ENCODE measurements at places on chromosomes 3 and 15.

DNA sequence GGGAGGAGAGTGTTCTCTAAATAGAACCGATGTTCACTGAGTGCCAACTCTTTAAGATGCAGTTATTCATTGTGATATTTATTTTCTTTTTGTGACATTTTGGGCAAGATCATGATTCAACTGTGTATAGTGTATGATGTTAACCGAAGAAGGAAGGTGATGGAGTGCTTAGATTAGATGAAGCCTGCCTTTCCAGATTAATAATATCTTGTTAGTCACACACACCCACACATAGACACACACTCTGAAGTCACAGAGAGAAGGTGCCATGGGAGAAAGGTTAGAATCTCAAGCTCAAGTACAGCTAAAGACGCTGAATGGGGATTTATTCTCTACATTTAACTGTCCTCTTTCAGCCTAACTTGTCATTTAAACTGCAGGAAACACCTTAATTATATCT is 77.0 kb downstream of the SLC9A9 start:
- DNase-seq: no peak

GRCh38 chr3:99879275-99879674 is 61.6 kb downstream of the CMSS1 start:
- no peak for DNase-seq

GRCh38 chr15:69732133-69732532 is 279.5 kb downstream of the RPLP1 start:
- DNase-seq: no peak

- DNase-seq: no peak
Measured at GRCh38 chr3:133588784-133589465, 15.4 kb downstream of the CDV3 start.

All from GM13976 (cell line).